ENCODE measurements at places on chromosomes 12 and 14.

- DNase-seq, result peak; percentile 9
Observed at GRCh38 chr14:50714450-50715073, 46.5 kb upstream of the SAV1 start.

- no peak for DNase-seq
Observed at GRCh38 chr12:90360300-90360699, 594.7 kb downstream of the CCER1 start.

DNA sequence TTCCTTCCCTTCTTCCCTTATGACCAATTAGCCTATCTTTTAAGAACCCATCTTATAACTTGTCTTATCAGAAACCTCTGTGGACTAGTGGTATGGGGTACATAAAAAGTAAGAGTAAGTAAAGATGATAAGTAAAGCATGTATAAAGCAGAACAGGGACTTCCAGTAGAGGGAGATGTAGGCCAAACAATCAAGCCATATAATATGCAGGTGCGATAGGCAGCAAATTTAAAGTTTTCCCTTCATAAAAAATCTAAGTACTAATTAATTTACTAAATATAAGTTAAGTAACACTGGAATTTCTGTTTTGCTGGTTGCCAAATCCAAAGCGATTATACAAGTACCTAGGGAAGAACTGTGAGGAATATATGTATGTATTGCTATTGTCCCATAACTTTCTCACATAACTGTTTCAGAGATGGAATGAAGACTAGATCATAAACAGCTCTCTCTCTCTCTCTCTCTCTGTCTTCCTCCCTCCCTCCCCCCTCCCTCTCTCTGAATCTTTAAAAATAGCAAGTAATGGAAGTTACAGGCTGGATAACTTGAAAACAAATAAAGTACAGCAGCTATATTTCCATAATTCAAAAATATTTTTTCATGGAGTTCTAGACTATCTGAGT is 25.7 kb downstream of the METTL25 start:
- peak; percentile 34 for DNase-seq

GRCh38 chr14:50082784-50083466 is 33.4 kb downstream of the VCPKMT start:
- no peak for DNase-seq

DNA sequence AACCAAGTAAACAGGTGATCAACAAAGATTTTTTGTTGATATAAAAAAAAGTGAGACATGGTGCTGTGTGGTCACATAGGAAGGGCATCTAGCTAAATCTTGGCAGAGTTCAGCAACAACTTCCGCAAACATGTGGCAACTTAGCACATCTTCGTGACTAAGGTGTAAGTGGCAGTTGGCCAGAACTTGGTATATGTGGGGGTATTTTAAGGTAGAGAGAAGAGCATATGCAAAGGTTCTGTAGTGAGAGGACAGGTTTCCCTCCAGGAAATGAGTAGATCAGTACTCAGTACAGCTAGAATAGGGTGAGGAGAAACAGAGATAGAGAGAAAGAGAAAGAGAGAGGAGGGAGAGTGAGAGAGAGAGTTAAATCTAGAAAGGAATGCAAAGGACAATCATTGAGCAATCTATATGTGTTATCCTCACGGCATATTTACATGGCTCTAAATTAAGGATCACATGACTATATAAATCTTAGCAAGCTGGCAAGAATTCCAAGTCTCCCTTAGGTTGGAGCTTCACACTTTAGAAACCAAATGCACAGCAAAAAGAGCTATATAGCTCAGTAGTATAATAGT is 227.7 kb upstream of the HMGA2 start:
- DNase-seq, result no peak

DNA sequence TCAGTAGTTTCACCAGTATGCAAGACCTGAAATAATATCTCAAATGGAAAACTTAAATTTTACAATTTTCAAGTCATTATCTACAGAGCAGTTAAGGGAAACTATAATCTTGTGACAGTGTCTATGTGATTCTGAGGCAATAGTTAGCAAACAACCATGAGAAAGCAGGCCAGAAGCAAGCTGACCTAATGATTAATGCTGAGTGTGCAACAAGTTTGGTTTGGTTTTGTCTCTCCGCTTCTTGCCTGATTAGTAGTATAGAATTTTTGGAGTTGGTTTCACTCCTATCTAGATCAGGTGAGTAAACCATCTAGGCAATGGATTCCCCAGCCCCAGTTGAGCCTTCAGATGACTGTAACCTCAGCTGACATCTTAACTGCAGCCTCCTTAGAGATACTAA is 212.9 kb upstream of the NAV3 start:
- DNase-seq, result no peak

GRCh38 chr14:68820999-68821683 is 28.3 kb upstream of the ZFP36L1 start:
- DNase-seq, result no peak

GRCh38 chr14:20723488-20723887 is 22.2 kb upstream of the EDDM3A start:
- no peak for DNase-seq

- DNase-seq, result no peak
Observed at GRCh38 chr14:34180869-34181268, 230.0 kb upstream of the EGLN3 start.

DNA sequence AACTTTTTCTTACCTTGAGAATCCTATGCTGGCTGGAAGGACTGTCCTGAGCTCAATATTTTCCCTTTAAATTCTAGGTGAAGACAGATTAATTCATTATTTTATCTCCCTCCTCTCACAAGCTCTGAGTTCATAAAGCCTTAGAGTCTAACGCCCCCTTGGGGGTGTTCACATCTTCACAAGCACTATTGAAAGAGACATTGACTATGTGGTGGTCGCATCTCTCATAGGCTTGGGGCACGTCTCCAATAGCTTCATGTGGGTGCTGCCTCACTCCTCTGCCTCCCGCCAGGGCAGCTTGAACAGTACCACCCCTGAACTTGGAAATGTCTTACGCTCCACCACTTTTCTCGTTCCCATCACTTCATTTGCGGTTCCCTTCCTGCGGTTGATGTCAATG is 106.2 kb downstream of the UNC79 start:
- DNase-seq, result no peak

DNA sequence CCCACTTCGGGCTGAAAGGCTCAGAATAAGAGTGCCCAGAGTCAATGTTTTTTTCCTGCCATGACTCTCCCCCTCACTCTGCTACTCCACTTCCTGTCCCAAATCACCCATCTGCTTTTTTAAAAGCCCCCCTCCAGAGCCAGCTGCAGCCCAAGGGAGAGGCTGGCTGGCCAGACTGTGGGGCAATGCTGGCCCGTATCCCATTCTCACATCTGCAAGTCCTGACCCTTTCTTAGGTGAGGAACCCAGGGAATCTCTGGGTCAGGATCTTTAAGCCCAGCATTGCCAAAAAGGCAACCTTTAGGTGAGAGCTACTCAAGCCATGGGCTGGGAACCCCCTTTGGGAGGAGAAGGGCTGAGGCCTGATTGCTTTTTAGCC is 1.7 kb upstream of the ITGA5 start:
- no peak for DNase-seq

GRCh38 chr14:24329073-24329663 is 5.7 kb downstream of the ADCY4 start:
- no peak for DNase-seq

DNA sequence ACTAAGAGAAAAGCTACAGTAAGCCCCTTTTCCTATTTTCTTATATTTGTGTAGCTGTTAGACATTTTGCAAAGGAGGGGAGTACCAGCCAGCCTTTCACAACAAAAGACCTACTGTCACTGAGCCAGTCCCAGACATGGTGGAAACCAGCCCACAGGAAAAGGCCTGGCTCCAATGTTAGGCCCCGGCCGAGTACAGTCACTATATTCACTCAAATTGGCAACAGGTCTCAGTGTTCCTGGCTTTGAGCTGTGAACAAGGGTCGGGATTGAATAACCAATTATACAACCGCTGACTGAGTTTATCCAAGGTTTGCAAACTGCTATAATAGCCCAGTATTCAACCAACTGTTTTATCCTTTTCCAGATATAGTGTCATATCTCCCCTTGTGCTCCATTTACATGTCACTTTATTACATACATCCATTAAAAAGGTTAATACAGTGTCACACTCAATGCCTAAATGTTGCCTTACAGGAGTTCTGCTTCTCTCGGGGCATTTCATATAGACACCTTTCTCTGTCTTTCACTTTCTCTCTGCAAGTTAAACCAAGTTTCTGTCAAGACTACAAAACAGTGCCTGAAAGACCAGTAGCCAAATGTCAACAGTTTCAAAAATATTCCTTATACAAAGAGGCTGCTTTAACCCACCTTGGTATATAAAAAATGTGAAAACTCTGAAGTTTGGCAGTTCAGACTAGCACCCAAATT is 178.1 kb downstream of the SOX5 start:
- DNase-seq, result no peak

- DNase-seq, result no peak
Observed at GRCh38 chr12:13981296-13981962, at the start of gene GRIN2B. Gene GRIN2B (minus strand): TSS chr12:13981602. CDS start chr12:13866208, 115,394 bp downstream.

- peak; percentile 8 for DNase-seq
Observed at GRCh38 chr14:57293866-57294837, 25.4 kb downstream of the AP5M1 start.

GRCh38 chr14:35286003-35286600 is 6.1 kb upstream of the PSMA6 start:
- no peak for DNase-seq

GRCh38 chr14:69289811-69290520 is 30.0 kb downstream of the GALNT16 start:
- no peak for DNase-seq

DNA sequence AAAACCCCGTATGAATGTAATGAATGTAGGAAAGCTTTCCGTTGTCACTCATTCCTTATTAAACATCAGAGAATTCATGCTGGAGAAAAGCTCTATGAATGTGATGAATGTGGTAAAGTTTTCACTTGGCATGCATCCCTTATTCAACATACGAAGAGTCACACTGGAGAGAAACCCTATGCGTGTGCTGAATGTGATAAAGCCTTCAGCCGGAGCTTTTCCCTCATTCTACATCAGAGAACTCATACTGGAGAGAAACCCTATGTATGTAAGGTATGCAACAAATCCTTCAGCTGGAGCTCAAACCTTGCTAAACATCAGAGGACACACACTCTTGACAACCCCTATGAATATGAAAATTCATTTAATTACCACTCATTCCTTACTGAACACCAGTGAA is 23.8 kb downstream of the ZNF891 start:
- no peak for DNase-seq

- no peak for DNase-seq
Observed at GRCh38 chr14:61019537-61019936, 38.5 kb downstream of the SLC38A6 start.

DNA sequence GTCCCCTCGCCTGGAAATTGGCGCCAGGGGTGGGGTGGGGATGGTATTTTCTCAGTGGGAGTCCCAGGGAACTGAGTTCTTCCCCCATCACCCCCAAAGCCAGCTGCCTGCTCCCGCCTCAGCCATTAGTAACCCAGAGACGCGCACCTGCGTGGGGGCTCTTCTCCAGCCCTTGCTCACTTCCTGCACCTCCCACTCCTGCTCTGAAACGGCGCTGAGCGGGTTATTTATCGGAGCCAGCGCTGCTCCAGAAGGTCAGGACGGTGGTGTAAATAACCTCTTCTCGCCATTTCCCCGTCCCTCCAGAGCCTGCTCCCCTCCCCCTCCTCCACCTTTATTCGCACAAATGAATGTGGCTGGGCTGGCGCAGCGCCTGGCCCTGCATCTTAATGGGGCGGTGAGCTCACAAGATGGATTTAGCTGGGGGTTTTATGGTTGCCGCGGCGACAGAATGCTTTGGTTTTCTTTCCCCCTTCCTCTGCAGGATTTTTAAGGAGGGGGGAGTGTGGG is 12.2 kb downstream of the GPR84 start:
- DNase-seq, result peak; percentile 84

GRCh38 chr14:100399052-100399849 is 76.1 kb downstream of the SLC25A47 start:
- no peak for DNase-seq

- DNase-seq, result no peak
Observed at GRCh38 chr14:79914595-79914994, 296.7 kb downstream of the DIO2 start.

DNA sequence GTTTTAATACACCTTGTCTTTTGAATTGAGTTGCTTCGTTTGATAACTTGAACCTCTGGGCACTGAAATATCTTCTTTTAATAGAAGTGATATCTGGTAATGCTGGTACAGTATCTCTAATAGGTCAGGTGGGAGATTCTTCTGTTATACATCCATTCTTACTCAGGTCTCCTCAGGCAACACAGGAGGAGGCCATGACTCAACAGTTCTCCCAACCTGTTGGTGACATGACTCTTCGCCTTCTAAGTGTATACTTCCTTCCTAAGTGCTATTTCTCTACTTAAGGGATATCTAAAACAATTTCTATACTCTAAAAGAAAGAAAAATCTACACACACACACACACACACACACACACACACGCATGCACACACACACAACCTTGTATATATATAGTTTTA is 509.1 kb downstream of the PCNX1 start:
- no peak for DNase-seq

- DNase-seq, result no peak
Observed at GRCh38 chr12:19884021-19884492, 444.8 kb downstream of the AEBP2 start.

- DNase-seq, result no peak
Observed at GRCh38 chr12:44021471-44021971, 185.6 kb downstream of the TMEM117 start.

DNA sequence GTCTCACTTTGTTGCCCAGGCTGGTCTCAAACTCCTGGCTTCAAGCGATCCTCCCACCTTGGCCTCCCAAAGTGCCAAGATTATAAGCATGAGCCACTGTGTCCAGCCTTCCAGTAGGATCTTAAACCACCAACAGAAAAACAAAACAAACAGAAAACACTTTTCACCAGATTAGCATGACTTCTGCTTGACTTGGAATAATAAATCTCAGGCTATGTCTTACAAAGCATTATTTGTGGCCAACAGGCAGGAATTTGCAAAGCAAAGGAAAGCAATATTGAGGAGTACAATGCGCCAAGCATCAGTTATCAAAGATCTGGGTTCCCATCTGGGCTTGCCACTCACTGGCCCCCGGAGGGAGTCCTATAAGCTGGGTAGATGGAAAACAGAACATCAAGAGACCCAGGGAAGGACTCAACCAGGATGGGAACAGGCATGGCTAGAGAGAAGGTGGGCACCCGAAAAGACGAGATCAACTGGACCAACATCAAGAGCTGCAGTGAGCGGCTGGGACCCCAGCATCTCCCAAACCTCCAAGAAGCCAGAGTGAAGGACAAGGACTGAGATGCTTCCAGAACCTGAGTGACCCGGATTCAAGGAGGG is 101.2 kb downstream of the TMEM30B start:
- DNase-seq, result no peak

DNA sequence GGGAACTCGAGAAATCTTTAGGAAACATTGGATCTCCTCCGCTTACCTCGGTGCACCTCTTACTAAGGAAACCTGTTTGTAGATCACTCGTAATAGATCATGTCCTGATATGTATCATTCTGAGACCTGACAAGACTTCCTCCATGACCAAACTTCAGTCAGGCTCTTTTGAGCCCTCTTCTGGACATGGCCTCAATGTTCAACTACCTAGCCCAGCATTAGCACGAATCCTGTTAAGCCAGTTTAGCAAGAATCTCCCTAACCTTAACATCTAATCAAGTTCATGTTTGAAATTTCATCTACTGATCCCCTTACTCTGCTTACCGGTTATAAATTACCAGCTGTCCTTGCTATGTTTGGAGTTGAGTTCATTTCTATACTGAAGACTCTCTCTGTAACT is 713.9 kb upstream of the USP15 start:
- no peak for DNase-seq

- no peak for DNase-seq
Observed at GRCh38 chr12:82430541-82431145, 72.3 kb downstream of the METTL25 start.
